BE2C (cell line): ENCODE measurements at places on chromosomes 3 and 15.

GRCh38 chr3:143357700-143358099, 238.1 kb downstream of the CHST2 start:
- DNase-seq: no peak

GRCh38 chr3:159904911-159905310, 83.7 kb upstream of the IL12A start:
- DNase-seq: no peak

GRCh38 chr3:52015438-52016228, 19.9 kb upstream of the RPL29 start:
- DNase-seq: peak; percentile 33

DNA sequence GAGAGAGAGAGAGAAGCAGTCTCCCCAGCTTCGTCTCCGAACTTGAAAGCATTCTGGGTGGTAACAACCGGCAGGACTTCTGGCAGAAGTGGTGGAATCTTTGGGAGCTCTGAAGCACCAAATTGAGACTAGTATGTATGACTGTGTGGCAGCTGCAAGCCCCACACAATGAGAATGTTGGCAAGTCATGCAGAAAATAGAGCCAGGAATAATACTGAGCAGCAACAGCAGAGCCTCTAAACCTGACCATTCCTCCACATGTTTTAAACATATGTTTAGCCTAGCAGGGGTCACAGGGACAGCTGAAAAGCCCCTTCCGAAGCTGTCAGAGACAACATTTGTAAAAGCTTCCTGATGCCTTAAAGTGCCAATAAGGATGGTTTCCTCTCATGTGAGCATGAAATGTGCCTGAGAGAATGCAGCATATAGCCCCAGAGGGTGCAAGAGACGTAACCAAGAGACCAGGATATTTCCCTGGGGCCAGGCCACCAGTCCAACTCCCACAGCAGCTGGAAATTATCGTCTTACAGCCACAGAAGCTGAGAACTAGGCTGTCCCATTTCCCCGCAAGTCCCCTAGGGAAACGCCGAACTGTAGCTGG, 178.6 kb upstream of the CCDC54 start:
- peak; percentile 32 for DNase-seq

DNA sequence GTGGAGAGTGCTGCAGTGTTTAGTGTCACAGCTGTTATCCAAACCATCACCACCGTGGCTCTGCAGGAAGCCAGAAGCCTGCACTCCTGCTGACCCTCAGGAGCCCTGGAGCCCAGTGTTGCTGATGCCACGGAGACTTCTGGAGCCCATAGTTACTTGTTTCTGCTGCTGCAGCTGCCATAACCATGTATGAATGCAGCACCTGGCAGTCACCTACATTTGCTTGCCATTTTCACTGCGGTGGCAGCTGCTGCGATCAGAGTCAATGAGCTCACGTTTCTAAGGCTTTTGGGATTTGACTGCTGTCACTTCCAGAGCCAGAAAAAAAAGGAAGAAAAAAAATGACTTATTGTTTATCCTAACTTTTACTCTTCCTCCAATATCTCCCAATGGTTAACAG, 299.2 kb upstream of the THRB start:
- DNase-seq: no peak

DNA sequence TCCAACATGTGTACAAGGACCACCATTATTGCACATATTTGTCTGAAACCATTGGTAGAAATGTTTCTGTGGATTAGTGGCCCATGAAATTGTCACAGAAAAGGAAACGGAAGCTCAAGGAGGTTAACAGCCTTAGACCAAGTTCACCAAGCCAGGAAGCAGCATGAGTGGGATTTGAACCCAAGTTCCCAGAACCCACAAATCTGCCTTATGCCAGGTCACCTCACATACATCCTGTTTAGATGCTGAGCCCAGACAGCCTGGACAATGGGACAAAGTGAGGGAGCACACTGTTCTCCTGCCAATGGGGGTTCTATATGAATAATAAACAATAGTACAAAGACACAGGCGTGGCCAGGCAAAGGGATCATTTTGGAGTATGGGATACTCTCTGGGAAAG, 59.6 kb upstream of the CA12 start:
- no peak for DNase-seq

- DNase-seq: no peak
Measured at GRCh38 chr3:176119826-176120225, 1077.5 kb downstream of the TBL1XR1 start.

DNA sequence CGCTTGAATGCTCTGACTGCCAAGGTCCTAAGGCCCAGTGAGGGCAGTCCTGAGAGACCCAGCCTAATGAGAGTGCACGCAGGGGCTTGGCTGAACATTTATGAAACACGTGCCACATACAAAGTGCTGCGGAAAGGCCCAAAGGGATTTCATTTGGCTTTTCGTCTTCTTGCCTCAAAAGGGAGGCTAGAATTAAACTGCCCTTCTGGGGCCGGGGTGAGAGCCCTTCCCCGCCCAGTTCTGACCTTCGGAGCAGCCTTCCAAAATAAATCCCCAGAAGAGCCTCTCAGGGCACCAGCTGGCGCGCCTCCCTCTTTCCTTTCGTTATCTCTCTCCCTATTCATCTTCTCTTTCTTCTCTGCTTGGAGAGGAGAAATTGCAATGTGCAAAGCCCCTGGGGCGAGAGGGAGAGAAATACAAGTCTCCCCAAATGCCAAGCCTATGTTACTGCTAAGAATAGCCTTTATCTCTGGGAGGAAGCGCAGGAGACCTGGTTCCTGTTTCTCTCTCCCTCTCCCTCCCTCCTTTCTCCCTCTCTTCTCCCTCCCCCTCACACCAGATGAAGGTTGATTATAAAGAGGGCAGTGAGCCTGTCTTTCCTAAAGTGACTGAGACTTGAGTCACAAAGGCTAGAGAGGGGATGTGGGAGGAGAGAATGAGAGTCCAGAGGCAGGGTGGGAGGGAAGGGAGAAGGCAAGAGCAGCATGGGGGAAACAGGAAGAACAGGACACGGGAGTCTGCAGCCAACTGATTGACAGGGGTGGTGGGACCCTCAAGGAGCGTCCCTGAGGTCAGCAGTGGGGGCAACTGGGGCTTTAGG, 36.7 kb upstream of the NDUFB4 start:
- DNase-seq: peak; percentile 58

DNA sequence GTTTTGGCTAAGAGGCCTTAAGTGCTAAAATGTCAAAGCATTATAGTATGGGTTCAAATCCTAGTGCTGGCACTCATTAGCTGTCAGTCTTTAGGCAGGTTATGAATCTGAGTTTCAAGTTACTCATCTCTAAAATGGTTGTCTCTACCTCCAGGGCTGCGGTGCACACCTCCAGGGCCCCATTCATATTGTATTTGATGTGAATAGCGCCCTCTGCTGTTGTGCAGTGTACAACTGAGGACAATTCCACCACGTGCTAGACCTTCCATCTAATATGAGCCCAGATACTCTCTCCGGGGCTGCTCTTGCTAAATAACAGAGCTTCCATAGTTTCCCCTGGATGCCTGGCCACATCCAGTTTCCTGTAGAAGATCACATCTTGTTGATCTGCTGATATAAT, 54.3 kb downstream of the OXNAD1 start:
- DNase-seq: no peak

- no peak for DNase-seq
Measured at GRCh38 chr3:96996009-96996408, 181.6 kb downstream of the EPHA6 start.

GRCh38 chr3:71039332-71039731, 544.2 kb downstream of the FOXP1 start:
- no peak for DNase-seq

GRCh38 chr3:112389961-112390360, 57.0 kb downstream of the CD200 start:
- no peak for DNase-seq

- no peak for DNase-seq
Measured at GRCh38 chr15:32898414-32898813, 180.6 kb downstream of the GREM1 start.

GRCh38 chr15:100116416-100117190, 225.2 kb downstream of the ADAMTS17 start:
- DNase-seq: peak; percentile 22

DNA sequence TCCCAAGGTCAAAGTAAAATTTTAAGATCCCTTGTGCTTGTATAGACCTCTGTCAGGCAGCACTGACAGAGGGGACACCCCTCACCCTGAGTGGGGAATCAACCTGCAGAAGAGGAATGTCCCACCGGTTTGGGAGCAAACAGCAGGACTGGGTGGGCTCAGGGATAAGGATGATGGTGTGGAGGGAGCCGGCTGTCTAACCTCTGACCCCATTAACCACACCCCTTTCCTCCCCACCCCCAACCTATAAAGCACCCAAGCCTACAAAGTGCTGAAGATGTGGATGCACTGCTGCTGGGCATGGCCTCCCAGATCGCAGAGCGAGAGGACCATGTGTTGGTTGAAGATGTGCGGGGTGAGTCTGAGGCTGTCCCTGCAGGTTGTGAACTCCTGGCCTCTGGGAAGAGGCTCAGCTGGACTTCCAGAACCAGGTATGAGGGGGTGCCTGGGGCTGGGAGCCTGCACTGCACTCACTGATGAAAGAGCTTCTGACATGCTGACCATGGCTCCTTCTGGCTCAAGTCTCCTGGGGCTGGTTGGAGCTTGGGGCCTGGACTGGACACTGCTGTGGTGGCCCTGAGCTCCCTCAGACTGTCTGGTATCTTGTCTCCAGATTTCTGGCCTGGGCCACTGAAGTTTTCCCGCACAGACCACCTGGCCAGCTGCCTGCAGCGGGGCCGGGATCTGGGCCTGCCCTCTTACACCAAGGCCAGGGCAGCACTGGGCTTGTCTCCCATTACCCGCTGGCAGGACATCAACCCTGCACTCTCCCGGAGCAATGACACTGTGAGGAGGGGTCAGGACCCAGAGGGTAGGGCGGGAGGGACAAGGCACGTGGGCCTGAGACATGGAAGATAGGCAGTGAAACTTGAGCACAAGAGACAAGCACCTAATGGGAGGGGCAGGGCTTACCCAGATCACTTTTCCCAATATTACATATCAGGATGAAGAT, 9.3 kb downstream of the DUOX1 start:
- no peak for DNase-seq

GRCh38 chr3:126728680-126729079, 24.6 kb downstream of the CHCHD6 start:
- DNase-seq: no peak

DNA sequence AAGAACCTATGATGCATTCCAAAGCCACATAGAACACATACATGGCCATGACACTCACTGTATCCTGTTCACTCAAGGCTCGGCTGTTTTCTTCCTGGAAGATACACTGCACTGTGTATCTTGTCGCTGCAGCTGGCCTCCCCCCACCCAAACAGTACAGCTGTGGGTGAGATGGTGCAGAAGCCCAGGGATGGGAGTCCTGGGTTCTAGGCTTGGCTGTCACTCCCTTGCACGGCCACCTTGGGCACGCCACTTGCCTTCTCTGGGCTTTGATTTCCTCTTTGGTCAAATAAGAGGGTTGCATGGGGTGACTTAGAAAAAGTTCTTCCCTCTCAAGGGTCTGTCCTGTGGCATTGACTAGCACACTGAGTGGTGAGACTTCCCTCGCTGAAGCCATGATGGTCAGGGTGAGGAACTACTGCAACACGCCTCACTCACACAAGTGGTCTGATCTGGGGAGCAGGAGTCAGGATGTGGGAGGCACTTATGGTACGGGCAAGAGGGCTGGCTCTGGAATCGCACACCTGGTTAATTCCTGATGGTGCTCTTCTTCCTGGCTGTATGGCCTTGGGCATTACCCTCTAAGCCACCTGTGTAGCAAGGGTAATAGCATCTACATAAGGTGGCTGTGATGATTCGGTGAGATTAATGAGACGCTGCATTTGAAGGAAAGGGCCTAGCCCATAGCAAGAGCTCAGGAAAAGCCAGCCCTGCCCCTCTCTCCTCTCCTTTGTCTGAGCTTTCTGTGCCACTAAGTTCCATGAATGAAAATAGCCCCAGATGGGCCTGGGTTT, 44.0 kb downstream of the ANP32A start:
- DNase-seq: no peak

DNA sequence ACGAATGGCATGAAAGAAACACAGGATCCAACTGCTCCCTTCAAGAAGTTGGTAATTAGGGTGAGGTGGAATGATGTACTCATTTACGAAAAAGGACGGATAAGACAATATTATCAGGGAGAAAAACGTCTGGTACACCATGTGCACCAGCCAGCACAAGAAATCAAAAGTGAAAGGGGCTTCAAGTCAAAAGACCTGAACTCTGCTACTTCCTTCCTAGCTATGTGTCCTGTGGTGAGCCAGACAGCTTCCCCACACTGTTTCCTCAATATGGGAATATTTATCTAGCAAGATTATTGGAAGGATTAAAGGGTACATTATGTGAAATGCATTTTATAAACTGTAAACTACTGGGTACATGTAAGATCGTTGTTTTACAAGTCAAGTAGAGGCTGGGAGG, 33.9 kb downstream of the RAB27A start:
- DNase-seq: no peak

DNA sequence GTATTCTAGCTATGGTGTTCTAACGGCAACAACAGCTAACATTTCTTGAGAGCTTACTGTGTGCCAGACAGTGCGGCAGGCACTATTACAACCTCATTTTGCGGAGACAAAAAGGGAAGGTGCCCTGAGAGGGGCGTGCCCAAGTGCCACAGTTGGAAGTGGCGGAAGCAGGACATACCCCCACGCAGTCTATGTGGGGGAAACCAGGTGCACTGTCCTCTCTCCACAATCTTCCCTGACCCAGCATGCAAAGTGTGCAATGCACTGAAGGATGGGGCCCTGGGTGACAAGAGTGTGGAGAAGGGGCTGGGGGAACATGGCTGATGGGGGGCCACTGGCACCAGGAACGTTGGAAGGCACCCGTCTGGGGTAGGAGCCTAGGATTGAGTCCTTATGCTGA, 8.6 kb downstream of the ANP32A start:
- DNase-seq: no peak

GRCh38 chr3:131485119-131485518, 17.7 kb downstream of the MRPL3 start:
- DNase-seq: no peak

DNA sequence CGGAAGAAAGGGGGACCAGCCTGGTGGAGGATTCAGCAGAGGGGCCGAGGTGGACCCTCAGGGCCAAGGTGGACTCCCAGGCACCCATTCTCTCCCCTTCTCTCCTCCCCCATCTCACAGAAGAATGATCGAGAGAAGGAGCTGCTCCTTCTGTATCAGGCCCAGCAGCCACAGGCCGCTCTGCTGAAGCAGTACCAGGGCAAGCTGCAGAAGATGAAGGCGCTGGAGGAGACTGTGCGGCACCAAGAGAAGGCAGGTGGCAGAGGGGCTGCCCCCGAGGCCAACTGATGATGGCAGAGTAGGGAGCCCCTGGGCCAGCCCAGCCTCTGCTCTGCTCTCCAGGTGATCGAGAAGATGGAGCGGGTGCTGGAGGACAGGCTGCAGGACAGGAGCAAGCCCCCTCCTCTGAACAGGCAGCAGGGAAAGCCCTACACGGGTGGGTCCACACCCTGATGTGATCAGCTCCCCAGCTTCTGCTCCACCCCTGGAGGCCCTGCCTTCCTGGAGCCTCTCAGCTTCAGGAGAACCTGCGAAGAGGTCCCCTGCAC, 36.5 kb downstream of the CYP11A1 start:
- DNase-seq: no peak
